Mesendoderm (in vitro differentiated cells): ENCODE measurements at places on chromosomes 2 and 18.

GRCh38 chr2:119181791-119182445 is 23.4 kb upstream of the C1QL2 start:
- no peaks in the 10 kb centered on the region for H3K36me3 ChIP-seq
- no peaks in the 10 kb centered on the region for H3K4me1 ChIP-seq

DNA sequence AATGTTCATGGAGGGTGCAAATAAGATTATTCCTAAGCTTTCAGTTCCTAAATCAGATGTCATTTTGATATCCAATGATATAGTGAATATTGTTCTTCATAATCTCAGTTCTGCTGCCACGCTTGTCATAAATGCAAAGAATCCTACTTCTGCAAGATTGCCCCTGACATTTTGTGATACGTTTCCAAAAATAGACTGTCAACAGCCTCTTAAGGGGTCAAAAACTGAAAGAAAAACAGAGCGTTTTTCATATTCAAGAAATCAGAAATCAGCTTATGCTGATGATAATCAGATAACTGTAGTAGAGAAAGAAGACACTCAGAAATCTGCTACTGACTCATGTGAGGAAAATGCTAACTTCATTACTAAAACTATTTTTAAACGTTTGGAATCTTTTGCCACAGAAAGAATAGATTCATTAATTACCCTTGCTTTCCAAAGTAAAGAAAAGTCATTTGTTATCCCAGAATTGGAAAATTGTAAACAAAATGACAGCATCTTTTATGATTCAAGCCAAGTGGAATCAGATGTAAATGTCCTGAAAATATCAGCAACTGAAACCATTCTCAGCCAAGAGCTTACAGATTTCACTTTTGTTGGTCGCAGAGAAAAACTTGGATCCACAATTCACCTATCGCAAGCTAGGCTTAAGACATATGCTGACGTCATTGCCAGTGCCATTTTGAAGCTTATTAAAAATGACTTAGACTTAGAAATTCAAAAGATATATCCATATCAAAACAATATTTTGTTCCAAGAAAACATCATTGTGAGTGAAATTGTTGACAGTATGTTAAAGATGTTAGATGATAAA is 55.1 kb downstream of the FSIP2 start:
- no peak overlapping the region for H3K27ac ChIP-seq
- H3K36me3 ChIP-seq: no peaks in the 10 kb centered on the region
- no peaks in the 10 kb centered on the region for H3K27me3 ChIP-seq
- no peak overlapping the region for H3K4me3 ChIP-seq

DNA sequence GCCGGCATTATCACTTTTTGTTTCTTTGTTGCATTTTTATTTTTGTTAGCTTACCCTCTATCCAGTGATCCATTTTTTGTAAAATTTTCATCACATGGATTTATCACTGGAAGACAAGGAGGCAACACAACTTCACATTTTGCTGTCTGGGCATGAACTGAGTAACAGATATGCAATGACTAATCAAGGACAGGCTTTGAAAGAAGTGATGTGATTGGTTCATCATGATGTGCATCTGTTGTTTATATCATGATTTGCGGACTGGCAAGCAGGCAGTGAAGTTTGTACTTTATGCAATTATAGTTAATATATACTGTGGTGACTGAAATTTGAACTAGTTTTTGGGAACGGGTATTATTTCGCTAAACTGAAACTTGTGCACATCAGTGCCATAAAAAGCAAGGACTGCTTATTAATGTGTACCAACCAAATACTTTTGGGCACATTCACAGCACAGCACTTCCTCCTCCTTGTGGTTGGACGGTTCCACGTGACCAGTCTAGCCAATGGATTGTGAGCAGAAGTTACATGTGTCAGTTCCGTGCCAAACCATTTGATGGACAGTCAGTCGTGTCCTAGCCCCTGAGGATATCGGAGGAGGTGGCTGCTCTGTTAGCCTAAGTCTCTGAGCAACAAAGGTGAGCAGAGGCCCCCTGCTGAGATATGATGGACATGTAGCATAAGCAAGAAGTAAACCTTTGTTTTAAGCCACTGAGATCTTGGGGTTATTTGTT is 201.4 kb upstream of the SIX2 start:
- no peaks in the 10 kb centered on the region for H3K27me3 ChIP-seq
- H3K36me3 ChIP-seq: no peaks in the 10 kb centered on the region
- H3K4me3 ChIP-seq: no peak overlapping the region

DNA sequence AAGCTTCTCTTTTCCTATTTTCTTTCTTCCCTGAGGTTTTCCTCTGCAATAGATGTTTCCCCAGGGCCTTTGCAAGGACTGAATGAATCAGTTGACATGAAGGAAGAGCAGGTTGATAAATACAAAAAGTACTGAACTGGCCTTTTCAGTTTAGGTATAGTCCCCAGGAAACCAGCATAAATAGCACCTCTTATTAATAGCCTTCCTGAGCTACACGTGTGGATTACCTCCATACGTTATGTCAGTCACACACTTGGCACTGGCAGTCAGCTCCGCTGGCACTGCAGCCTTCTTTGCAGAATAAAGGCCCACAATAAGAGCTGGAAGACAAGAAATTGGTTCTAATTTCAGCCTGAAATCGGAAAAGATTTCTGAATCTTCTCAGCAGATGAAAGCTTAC is 60.7 kb downstream of the KCTD18 start:
- H3K27ac ChIP-seq: no peak overlapping the region
- peaks cover 1% of the 10 kb centered on the region for H3K36me3 ChIP-seq
- peaks cover 10% of the 10 kb centered on the region for H3K4me1 ChIP-seq
- no peak overlapping the region for H3K4me3 ChIP-seq
- no peaks in the 10 kb centered on the region for H3K27me3 ChIP-seq

DNA sequence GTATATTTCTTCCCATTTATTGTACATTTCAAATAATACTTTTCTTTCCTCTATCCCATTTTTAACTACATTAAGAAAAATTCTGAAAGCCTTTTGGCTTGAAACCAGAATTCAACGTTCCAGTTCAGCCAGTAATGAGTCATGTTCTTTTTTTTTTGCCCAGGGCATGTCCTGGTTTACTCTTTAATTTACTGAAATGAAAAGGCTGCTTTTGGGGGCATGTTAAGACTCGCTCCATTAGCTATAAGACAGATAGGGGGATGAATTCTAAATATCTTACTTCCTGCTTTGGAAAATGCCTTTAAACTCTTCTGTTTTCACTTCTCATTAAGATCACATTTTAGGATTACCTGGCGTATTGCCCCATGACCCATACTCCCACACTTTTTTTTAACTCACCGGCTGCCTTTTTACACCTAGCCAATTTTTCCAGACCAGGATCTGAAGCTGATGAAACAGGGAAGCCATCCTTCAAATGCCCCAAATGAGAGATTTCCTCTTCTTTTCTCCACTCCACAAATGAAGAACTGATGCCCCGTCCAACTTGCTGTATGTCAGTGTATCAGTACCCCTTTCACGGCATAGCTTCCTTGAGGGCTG is 585 bp downstream of the ABCA12 start:
- no peaks in the 10 kb centered on the region for H3K4me1 ChIP-seq
- H3K4me3 ChIP-seq: no peak overlapping the region
- no peak for DNase-seq
- H3K36me3 ChIP-seq: no peaks in the 10 kb centered on the region
- H3K27ac ChIP-seq: no peak overlapping the region

- H3K27me3 ChIP-seq: no peaks in the 10 kb centered on the region
- H3K4me3 ChIP-seq: no peak overlapping the region
- H3K4me1 ChIP-seq: no peaks in the 10 kb centered on the region
- no peak for DNase-seq
- H3K36me3 ChIP-seq: no peaks in the 10 kb centered on the region
- no peak overlapping the region for H3K27ac ChIP-seq
Measured at GRCh38 chr2:45713136-45713535, 61.7 kb downstream of the PRKCE start.
